ENCODE measurements at places on chromosomes 2 and 18.

- DNase-seq = peak; percentile 31
Observed at GRCh38 chr2:30305235-30305634, 73.9 kb downstream of the LBH start.

- DNase-seq = no peak
Observed at GRCh38 chr18:25408293-25408692, 56.3 kb upstream of the ZNF521 start.

GRCh38 chr2:111068435-111069058 lies 52.2 kb upstream of the BCL2L11 start:
- peak; percentile 52 for DNase-seq

DNA sequence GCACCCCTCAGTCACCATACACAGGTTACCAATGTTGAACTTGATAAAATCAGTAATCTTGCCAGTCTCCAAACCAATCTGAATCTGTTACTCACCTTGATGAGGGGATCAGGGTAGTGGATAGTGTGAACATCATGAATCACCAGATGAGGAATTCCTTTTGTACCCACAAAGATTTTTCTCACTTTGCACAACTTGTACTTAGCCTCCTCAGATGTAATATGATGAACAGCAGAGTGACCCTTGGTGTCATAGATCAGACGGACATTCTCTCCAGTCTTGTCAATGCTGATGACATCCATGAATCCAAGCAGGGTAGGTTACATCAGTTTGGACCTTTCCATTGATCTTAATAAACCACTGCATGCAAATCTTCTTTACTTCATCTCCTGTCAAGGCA lies 54.7 kb downstream of the MDH1 start:
- peak; percentile 45 for DNase-seq

- DNase-seq = no peak
Observed at GRCh38 chr2:64419596-64420165, 34.3 kb upstream of the LGALSL start.
